ENCODE measurements at places on chromosomes 3 and 15.

GRCh38 chr15:67196222-67196621 is 58.2 kb downstream of the AAGAB start:
- DNase-seq = no peak

GRCh38 chr3:128491941-128492670 is 895 bp downstream of the GATA2 start:
- DNase-seq = no peak

- no peak for DNase-seq
Measured at GRCh38 chr3:149090907-149091306, 4.6 kb upstream of the HLTF start.

- DNase-seq = no peak
Measured at GRCh38 chr15:100531204-100531603, 2.5 kb upstream of the CERS3 start.

GRCh38 chr3:134464064-134464688 is 21.6 kb downstream of the ANAPC13 start:
- DNase-seq = no peak

- no peak for DNase-seq
Measured at GRCh38 chr3:57959423-57960173, 48.6 kb upstream of the FLNB start.

DNA sequence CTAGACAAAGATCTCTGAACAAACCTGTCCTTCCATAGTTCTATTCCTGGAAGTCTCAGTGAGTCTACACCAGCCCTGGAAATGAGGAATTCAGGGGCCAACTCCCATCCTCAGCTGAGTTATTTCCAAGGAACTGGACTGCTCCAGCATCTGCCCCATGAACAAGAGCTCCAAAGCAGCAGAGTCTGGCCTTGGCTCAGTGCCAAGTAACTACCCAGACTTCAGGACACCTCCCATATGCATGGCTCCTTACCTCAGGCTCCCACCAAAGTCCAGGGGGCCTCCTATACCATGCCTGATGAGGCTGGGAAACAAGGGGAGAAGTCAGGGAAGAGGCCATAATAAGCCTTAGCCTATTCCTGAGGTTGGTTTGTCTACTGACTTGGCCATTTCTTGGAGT is 45.0 kb downstream of the FAIM start:
- DNase-seq = no peak

DNA sequence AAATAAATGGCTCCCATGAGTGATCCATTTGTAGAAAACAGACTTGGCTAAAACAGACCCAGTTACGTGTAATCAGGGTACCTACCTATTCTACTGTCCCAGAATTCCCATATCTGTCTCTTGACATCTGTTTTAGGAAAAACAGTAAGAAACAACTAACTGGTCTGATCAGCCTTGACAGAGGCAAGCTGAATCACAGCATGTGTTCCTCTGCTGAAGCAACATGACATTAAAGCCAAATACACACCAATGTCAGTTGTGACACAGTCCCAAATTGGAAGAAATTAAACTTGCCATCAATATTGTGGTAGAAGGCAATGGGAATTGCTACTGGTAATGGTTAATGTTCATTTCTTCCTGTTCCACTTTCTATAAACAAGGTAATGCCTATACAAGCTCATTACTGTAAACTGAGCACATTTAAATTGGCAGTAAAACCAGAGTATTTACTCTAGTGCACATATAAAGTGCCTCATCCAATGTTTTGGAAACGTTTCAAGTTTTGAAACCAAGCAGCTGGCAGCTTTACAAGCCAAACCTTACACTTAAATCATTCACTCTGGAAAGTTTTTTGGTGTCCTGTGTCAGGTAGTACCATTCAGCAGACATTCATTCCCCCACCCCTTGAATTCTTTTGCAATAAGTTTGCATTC is 27.0 kb downstream of the ALDH1A2 start:
- no peak for DNase-seq

DNA sequence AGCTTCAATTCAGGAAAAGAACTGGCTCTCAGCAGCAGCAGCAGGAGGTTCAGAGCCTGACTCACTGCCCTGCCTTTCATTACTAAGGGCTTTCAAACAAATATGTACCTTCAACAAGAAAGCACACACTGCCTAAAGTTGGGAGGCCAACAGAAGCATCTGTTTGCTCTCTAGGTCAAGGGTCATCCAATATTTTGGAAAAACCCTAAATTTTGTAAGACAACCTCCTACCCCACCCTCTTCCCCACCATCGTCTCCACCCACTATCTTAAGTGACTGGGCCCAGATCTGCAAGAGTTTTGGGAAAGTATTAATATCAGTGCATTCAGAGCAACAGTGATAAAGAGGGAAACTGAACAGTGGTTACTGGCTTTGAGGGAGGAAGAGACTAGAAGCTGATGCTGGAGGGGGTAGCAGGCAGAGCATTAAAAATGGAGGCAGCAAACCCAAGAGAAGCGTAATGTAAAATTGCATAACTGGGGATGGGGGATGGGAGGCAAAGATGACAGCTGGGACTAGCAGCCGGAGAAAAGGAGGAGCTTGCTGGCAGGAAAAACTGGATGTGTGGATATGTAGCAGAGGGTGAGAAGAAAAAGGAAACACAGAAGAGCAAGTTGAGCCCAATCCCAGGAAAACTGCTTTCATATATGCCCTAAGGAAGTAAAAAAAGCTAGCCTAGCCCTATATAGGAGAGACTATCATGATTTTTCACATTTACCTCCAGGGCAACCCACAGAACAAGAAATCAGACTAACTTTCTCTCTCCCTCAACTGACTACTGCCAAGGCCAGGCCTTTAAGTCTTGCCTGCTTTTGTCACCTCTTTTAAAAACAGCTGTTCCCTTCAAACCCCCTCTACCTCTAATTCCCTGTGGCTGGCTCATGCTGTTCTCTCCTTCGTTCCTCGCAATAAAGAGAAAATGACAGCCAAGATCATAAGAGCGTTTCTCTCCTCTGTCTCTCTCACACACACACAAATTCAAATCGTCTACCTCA is 31.4 kb downstream of the NPTN start:
- no peak for DNase-seq

DNA sequence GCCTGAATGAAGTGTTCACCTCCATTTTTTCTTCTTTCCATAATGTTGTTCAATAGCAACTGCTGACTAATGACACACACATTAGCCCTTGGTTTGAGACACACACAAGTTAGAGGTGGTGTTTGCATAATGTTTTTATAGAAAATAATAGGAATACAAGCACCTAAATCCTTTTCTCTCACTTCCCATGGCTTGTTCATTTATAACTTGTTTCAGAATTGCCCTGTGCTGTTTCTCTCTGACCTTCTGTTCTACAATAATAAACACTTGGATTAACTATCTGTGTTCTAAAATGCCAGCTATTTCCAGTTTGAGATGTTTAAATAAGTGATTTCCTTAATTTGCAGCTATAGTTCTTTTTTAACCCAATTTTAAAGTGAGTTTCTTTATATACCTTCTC is 525.1 kb upstream of the ROBO2 start:
- DNase-seq = no peak

DNA sequence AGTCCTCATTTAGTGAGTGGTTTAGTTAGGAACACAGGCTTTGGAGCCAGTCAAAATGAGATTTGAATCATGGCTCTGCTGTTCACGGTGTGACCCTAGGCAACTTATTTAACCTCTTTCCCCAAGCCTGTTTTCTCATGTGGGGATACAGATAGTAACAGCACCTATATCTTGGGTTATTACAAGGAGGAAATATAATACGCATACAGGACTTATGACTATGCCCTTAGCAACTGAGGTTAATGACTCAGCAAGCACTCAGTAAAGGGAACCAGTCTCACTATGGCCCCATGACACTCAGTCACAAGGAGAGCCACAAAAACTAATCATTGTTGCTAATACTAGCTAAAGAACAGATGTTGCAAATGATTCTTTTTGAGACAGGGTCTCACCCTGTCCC is 45.9 kb downstream of the SUMF1 start:
- DNase-seq = no peak

- no peak for DNase-seq
Measured at GRCh38 chr15:31383139-31383538, 56.5 kb downstream of the KLF13 start.

DNA sequence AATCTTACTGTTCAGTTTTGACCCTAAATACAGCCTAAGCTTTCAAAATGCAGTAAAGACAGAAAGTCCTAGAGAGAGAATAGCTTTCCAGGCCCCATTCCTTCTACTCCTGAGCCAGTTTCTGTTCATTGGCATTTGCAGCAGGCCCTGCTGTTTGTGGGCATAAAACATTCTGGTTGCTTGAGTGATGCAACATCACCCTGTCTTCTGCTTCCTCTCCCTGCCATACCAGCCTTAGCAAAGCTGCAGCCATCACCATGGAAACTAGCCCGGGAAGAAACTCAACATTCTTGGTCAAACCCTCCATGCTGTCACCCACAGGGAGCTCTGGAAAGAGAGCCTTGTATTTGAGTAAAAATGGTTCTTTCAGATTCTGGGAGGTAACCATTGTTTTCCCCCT is 325.7 kb downstream of the MAGI1 start:
- DNase-seq = no peak

DNA sequence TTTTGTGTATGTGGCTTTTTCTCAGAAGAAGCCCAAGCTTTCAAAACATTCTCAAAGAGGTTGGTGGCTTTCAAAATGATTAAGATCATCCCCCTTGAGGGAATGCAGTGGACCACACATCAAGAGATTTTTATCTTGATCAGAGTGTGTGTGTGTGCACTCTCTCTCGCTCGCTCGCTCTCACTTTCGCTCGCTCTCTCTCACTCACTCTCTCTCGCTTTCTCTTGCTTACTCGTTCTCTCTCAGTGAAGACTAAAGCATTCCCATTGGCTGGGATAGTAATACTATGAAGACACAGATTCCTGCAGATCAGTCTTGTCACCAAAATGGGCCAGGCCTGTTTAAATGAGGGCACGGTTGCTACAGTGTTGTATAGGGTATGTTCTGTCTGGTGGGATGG is 365.7 kb downstream of the EDEM1 start:
- DNase-seq = no peak

GRCh38 chr3:119669906-119670570 is 7.2 kb downstream of the COX17 start:
- no peak for DNase-seq

DNA sequence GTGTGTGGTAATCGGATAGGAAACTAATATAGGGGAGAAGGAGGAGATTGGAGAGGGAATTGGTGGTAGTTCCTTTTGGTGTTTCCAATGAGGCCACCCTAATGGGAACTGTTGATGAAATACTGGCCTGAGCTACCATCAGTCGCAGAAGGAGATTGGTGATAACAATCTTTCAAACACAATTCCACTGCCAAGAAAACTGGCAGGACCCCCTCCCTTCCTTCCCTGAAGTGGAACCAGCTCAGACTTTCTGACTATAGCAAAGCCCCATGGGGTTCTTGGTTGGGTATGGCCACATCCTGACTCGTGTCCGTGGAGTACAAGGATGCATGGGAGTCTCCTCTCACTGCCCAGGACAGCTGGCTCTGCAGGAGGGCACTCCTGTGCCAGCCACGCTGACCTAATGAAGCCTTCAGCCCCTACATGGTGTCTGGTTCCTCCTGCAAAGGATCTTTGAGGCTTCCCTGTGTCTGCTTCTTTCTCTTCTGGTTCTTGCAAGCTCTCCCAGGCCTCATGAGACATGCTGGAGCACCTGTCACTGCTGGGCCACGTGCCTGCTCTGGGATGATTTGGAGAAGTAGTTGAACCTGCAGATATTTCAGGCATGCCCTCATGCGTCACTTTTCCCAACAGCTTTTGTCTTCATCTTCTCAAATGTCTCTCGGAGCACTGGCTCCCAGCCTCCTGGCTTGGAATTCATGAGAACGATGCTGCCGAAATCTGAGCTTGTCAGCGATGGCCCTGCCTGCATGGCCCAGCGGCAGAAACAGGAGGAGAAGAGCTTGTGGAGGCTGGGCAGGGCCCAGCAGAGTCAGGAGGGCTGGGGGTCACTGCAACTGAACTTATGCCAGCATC is 90.0 kb upstream of the ADPGK start:
- no peak for DNase-seq

Data from activated CD4-positive, alpha-beta T cell treated with anti-CD3 and anti-CD28 coated beads, Interleukin-2, amount 50 U/mL, for 48 hours (primary cell).